Activated T-helper 1 cell treated with anti-CD3 and anti-CD28 coated beads, Interleukin-12 subunit alpha, Interleukin-12 subunit beta, Interleukin-2, Interleukin-4 antibody, amounts not matched to agents 30 ng/mL and 10 ng/mL and 1 ng/mL, durations not matched to agents 14 hours and 24 hours and 36 hours (primary cell): ENCODE measurements at places on chromosomes 1 and 21.
A peak's percentile ranks its signal among the peaks of the same experiment; 100 is the strongest.

DNA sequence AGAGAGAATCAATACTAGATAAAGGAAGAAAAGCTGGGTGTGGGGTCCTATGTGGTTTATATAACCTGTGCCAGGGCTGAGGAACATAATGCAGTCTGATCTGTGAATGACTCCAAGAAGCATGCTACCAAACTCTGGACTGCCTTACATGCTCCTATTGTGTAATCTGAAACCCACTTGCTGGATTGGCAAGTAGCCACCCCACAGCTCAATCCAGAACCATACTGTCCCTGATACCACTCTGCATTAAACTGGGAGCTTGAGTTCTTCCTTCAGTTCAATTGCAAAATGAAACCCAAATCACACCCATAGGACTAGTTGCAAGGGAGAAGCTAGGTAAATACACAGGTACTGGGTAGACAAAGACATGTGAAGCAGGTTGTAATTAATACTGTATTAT is 115.4 kb upstream of the NEGR1 start:
- DNase-seq: no peak

- DNase-seq: no peak
Observed at GRCh38 chr1:8956461-8957349, 11.0 kb downstream of the CA6 start.

DNA sequence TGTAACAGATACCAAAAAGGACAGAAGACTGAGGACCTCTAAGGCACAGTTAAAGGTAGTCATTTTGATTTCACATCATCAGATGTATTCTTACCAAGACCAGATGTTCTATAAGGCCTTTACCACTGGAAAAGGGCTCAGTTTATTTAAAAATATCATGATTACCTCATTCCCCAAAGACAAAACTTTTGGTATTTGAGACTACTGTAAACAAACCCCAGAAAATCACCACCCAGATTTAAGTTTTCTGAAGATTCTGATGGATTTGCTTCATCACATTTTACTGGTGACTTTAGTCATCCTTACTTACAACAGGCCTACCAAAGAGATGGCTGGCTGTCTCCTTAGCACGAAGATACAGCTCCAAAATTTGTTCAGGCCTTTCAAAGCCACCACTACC is 8.3 kb downstream of the ENAH start:
- DNase-seq: no peak

- DNase-seq: no peak
Observed at GRCh38 chr21:37184784-37185593, 82.1 kb downstream of the VPS26C start.

- DNase-seq: no peak
Observed at GRCh38 chr1:181386951-181387350, 96.4 kb upstream of the CACNA1E start.

DNA sequence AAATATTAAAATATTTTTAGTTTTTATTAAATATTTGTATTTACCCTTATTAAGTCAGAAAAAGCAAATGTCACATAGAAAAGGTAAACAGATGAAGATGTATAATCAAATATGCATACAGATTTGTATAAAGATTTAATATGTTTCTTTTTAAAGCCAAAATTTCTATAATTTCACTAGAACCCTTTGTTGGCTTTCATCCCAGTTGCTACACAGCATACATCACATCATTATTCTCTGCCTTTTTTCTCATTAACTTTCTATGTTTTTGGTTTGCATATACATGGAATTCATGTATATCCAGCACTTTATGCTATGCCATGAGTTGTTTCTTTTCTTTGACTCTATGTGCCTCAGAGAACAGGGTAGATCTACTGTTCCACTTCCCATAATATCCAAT is 957.9 kb upstream of the ADGRL2 start:
- no peak for DNase-seq

GRCh38 chr1:18289597-18289996 is 182.0 kb downstream of the IGSF21 start:
- no peak for DNase-seq

GRCh38 chr1:226607268-226607660 is 58.7 kb downstream of the STUM start:
- DNase-seq: no peak

DNA sequence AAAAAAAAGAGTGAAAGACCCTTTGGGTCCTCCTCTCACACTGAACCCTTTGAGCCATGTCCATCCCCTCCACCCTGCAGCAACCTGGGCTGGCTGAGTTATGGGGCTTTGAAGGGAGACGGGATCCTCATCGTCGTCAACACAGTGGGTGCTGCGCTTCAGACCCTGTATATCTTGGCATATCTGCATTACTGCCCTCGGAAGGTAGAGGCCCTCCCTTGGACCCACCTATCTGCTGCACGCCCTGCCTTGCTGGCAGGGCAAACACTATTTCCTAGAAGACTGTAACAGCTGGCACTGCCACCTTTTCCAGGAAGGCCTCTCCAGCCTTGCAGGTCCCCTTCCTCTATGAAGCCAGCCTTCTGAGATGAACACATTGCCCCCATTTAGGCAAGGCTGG is 1.1 kb downstream of the SLC50A1 start:
- DNase-seq: peak; percentile 8

DNA sequence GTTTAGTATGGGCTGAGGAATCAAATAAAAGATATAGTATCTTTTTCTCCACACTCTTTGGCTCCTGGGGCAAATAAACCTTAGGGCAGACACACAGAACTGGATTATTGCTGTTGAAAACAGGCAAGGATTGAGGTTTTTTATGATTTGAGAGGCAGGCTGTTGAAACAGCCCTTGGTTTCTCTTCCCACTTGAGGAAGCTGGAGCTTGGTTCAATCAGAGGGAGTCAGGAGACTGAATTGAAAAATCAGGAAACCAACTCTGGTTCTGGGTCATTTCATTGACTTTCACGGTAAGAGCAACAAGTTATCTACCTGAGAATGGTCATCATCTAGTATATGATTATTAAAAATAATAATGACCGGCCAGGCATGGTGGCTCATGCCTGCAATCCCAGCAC is 108.4 kb downstream of the CNIH3 start:
- DNase-seq: no peak

DNA sequence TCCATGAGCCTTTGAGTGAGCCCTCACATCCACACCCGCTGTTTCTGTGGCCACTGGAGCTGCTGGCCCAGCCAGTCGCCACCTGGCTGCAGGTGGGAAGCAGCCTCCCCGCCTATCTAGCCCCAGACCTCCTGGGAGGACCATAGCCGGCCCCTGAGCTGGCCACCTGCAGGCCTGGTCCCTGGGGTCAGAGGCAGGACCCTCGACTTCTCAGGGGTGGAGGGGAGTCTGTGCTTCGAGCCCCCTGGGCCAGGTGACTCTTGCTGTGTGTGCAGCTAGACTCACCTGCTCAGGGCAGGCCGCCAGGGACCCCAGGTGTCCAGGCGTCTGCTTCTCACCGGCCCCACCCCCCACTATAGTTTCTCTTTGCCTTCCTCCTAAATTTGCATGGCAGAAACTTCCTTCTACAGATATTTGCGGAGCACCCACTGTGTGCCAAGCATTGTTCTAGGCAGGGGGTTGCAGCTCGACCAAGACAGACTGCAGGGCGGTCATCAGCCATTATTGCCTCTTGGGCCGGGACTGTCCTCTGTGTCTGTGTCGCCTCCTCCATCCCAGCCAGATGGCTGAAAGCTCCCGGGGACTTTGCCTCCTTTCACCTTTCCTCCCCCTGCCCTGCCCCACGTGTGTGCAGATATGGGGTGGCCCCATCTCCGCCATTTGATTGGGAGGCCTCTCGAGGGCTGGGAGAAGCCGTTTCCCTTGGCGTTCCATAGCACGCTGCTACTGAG is 27.3 kb downstream of the SPSB1 start:
- no peak for DNase-seq

DNA sequence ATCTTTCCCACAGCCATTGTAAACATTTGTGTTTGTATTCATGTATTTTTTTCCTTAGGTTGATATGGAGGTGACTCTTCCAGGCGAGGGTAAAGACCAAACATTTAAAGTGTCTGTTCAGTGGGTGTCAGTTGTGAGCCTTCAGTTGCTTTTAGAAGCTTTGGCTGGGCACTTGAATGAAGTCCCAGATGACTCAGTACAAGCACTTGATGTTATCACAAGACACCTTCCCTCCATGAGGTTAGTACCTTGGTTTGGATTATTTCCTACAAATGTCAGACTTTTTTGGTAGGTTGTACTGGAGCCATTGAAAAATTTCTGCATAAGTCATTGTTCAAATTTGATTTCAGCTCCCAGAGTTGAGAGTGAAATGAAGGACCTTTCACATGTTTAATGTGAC is 17.4 kb downstream of the AGO4 start:
- no peak for DNase-seq

DNA sequence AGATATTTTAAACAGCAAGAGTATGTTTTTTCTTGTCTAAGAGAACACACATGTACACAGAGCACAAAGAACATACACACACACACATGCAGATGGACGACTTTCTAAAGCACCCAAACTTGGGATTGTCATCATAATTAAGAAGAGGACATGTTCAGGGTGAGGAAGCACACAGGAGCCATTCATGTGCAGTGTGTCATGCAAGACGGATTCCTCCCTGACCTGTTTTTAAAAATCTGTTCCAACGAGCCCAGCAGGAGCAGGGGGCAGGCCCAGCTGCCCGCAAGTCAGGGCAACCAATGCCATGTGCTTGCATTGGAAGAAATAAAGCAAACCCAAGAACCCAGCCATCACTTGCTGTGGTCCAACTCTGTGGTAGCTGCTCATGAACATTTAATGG is 167.3 kb upstream of the ZNF644 start:
- DNase-seq: no peak

DNA sequence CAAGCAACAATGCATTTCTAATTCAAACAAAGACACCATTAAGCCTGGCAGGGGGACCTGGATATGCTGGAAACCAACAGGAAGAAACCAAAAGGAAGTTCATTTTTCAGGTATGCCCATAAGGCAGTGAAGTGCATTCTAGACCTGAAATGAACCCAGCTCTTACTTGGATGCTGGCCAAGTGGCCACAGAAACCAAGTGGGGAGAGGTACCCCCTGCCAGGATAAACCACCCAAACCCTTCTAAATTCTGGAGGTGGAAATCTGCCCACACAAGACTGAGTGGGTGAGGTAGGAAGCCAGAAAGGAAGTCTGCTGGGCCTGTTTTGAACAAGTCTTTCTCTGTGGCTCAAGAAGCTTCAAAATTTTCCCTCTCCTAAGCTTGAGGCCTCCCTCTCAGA is 2.6 kb downstream of the CD5L start:
- no peak for DNase-seq

GRCh38 chr1:57393058-57393584 is 30.7 kb downstream of the DAB1 start:
- no peak for DNase-seq

DNA sequence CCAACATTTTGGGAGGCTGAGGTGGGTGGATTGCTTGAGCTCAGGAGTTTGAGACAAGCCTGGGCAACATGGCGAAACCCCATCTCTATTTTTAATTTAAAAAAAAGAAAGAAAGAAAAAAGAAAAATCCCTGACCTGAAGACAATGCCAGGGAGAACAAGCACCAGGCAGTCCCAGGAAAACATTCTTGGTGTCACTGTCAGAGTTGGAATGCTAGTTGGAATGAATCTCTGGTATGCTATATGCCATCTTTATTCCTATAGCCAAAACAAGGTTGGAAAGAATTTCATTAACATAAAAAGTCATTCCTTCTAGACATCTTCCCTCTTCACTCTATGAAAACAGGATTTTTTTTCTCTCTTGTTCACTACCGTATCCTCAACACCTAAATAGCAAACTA is 2.8 kb downstream of the DNAJC8 start:
- no peak for DNase-seq

GRCh38 chr1:10530281-10530740 is 55.6 kb downstream of the PEX14 start:
- no peak for DNase-seq

DNA sequence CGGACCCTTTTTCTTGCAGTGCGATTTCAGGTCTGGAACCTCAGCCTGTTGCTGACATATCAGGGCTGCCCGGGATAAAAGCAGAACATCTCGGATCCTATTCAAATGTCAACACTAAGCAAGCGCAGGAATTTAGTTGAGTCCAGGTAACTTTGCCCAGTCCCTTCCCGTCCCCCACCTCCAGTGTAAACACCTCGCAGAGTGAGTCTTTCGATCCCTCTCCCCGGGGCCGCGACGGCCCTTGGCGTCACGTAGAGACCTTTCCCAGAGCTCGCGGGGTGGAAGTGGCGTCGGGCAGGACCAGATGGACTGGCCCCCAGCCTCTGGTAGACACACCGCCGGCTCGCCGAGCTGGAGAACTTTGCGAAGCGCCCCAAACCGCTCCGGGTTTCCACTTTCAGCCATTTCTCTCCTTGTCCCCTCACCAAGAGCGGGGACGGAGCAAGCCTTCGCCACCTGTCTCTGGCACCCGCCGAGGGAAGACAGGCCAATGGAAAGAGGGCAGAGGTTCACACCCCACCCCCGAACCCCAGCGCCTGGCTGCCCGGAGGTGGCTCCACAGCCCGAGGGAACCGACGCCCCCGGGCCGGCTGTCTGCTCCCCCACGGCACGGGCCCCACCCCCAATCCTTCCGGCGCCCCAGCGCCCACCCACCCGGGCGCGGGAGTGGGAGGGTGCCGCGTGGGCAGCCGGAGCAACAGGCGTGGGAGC is 570 bp downstream of the KCND3 start:
- DNase-seq: no peak

DNA sequence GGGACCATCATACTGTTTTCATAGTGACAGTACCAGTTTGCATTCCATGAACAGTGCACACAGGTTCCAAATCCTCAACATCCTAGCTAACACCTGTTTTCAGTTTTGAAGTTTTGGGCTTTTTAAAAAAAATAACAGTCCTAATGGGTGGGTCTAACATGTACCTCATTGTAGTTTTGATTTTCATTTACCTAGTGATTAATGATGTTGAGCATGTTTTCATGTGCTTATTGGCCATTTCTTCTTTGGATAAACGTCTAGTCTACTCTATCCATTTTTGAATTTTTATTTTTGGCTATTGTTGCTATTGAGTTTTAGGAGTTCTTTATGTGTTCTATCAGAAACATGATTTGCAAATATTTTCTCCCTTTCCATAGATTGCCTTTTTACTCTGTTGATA is 3.4 kb downstream of the GBP6 start:
- no peak for DNase-seq

GRCh38 chr1:16720351-16721223 is 19.7 kb upstream of the RNU1-4 start:
- no peak for DNase-seq

DNA sequence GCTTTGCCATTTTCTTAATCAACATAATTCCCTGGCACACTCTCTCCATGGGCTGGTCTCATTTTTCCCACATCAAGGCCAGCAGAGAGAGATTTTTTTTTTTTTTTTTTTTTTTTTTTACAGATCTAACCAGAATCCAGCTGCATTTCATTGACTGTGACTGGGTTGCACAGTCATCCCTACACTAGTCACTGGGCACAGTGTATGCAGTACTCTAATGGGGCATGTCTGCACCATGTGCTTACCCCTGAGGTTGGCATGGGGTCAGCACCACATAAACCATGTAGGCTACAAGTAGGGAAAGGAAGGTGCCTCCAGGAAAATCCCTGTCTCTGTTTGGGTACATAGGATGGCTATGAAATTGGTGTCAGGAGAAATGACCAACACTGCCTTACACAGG is 64.1 kb upstream of the LRP8 start:
- no peak for DNase-seq

GRCh38 chr1:7252411-7253117 is 467.3 kb downstream of the CAMTA1 start:
- DNase-seq: no peak
